NCI-H1694 (cell line): ENCODE measurements at places on chromosomes 6 and 20.
A peak's percentile ranks its signal among the peaks of the same experiment; 100 is the strongest.

- no peak for DNase-seq
Observed at GRCh38 chr6:37480951-37481534, 18.6 kb downstream of the CCDC167 start.

DNA sequence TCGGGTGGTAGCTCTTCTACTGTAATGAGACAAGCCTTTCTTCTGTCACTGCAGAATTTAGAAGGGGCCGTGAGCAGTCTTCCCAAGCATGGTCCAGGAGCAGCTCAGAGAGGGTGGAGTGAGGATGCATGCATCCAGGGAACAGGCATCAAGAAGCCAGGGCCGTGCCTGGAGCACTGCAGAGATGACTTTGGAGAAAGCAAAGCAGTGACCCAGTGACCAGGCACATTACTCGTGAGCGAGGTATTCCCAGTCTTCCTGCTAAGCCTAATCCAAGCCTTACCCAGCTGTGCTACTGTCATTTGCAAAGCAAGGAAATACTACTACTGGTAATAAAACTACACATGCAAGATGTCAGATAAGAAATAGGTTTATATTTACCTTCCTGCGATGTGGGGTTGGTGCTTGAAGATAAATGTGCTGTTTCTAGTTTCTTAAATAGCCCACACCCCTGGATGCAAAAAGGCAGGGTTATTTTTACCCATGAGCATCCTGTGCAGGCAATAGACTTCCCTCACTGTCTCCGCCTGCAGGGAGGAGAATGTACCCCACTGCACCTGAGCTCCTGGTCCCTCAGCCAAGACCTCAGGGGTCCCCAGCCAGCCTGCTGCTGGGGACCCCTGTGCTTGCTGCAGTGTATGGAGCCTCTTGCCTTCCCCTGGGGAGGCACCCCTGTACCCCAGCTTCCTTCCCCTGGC, 62.9 kb downstream of the SSR1 start:
- DNase-seq = no peak

GRCh38 chr6:167013067-167013466, 13.9 kb downstream of the CEP43 start:
- no peak for DNase-seq

DNA sequence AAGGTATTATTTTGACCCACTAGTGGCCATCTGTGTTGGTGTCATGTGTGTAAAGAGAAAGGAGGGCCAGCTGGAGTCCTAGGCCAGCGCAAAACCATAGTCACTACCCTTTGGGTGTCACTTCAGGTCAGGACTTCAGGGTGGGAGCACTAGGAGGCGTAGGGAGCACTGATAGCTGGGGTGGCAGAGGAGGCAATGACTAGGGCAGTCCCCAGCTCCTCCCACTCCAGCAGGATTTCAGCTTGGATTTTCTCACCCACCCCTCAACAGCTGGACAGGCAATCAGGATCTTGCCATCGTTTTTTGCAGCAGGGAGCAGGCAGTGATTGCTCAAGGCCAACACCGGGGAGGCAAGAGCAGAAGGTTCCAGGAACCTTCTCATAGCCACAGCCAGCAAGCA, 4.2 kb upstream of the HLA-DOA start:
- no peak for DNase-seq

DNA sequence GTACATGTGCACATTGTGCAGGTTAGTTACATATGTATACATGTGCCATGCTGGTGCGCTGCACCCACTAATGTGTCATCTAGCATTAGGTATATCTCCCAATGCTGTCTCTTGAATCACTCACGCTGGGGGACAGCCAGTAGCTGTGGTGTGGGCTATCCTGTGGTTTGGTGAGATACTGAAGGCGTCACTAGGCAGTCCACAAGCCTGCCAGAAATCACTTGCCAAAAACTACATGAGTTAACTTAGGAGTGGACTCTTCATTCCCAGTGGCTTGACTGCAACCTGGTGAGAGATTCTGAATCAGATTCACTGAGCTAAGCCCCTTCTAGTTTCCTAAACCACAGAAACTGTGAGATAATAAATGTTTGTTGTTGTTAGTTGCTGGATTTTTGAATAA, 191.3 kb downstream of the TSHZ2 start:
- no peak for DNase-seq

GRCh38 chr6:104768906-104769305, 90.8 kb downstream of the HACE1 start:
- DNase-seq = no peak

DNA sequence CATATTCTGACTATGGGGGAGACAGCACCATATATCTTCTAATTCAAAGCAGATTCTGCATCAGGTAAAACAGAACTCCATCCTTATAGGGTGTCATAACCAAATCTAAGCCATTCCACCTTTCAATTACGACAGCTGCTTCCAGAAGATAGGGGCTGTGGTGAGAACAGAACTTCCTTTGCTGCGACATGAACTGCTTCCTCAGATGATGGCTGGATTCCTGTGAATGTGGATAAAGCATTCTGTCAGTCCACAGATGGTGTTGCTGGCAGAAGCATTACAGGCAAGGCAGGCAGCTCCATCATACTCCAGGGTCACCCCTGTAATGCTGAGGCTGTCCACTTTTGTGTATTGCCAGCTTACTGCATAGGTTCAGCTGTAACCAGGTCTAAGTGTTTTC, 172.1 kb upstream of the PROKR2 start:
- DNase-seq = no peak

GRCh38 chr6:110626442-110626841, 150.0 kb upstream of the SLC22A16 start:
- DNase-seq = no peak

GRCh38 chr6:143842902-143843676, at the start of gene LTV1:
TSS of gene LTV1 (plus strand) at chr6:143843338. CDS start at chr6:143843478, 140 bp downstream.
- peak; percentile 80 for DNase-seq

DNA sequence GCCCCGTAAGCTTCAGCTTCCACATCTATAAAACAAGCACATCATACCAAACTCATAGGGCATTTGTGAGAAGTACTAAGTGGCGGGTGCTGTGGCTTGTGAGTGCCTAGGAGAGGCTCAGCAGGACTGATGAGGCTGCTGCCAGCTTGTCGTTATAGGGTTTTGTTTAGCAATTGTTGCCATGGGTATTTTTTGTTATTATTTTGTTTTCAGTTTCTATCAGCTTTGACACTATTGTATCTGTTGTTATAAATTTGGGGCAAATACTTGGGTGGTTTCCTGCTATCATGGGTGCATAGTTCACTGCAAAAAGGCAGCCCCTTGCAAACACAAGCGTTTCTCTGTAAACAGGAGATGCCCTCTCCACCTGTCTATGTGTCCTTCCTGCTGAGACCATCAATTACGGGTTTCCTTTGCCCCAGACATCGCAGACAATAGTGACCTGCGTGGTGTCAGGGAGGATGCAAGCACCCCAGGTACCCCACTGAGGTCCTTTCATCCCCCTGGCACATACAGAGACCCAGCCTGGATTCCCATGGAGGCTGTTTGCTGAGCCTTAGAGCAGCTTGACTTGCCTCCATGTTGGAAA, 3.1 kb upstream of the CCDC167 start:
- DNase-seq = no peak

- DNase-seq = peak; percentile 44
Observed at GRCh38 chr6:99613705-99614429, 7.2 kb downstream of the PRDM13 start.

DNA sequence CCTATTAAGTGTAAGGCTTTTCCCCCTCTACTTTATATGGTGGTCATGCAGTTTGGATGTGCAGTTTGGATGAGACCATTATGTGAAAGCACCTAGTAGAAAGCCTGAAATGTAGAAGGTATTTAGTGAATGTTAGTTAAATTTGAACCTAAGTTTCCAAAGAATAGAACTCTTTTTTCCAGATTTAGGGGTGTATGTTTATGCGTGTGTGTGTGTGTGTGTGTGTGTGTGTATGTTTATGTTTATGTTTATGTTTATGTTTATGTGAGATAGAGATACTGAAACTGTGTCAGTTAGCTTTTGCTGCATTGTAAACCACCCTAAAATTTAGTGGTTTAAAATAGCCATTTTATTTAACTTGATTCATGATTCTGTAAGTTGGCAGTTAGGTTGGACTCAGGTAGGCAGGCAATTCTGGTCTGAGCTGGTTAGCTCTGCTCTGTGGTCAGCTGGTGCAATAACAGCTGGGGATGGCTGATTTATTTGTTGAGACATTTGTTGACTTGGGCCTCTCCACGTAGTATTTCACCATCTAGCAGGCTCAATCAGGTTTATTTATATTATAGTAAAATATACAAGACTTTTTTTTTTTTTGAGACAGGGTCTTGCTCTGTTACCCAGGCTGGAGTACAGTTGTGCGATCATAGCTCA, 54.0 kb downstream of the STK4 start:
- DNase-seq = no peak

DNA sequence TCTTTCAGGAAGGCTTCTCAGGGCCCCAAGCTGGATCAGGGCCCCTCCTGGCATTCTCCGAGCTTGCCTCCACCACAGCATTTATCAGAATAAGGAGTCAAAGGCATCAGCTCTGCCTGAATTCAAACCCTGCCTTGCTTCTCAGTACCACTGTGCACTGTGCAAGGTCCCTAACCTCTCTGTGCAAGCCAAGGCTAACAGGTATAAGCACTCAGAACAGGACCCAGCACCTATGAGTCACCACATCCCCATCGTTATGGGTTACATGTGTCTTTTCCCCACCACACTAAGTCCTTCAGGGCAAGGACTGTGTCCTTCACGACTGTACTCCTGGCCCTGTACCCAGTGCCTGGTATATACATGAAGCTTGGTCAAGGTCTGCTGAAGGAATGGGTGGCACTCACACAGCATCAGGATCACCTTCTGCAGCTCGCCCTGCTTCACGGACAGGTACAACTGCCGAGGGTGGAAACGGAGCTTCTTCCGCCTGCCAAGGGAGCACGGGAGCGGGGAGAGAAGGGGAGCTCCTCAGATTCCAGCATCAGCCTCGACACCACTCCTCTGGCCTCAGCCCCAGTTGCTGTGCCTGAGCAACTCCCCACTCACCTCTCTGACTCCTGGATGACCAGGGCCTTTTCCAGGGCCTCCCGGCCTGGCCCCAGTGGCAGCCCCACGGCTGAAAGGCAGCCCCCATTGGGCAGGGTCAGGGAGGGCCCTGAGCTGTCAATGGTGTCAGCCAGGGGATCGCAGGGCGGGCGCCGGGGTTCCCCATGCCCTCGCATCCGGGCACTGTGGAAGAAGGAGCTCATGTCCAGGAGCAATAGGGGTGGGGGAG, 8.6 kb upstream of the SLC44A4 start:
- no peak for DNase-seq

GRCh38 chr6:137723273-137724017, 143.6 kb upstream of the TNFAIP3 start:
- DNase-seq = no peak

DNA sequence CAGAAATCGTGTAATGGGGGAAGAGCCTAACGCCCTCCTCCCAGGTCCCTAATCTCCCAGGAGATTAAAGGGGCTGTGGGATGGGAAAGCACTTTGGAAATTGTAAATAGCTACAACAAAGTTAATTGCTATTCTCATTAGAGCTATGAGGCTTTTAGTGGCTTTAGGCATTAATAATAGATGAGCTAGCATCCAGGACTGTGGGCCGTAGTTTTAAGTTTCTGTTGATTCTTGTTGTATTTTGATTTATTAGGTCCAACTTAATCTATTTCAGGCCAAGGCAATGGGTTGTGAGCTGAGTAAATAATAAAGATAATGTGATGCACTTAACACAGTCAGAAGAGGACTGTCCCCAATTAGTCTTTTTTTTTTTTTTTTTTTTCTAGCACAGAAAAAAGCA, 67.7 kb downstream of the ANKRD6 start:
- no peak for DNase-seq

- DNase-seq = no peak
Observed at GRCh38 chr6:143598466-143599080, 79.2 kb upstream of the PHACTR2 start.

- peak; percentile 32 for DNase-seq
Observed at GRCh38 chr20:49964964-49965780, 17.6 kb upstream of the SNAI1 start.

GRCh38 chr6:127013865-127014264, 104.6 kb upstream of the RSPO3 start:
- no peak for DNase-seq

DNA sequence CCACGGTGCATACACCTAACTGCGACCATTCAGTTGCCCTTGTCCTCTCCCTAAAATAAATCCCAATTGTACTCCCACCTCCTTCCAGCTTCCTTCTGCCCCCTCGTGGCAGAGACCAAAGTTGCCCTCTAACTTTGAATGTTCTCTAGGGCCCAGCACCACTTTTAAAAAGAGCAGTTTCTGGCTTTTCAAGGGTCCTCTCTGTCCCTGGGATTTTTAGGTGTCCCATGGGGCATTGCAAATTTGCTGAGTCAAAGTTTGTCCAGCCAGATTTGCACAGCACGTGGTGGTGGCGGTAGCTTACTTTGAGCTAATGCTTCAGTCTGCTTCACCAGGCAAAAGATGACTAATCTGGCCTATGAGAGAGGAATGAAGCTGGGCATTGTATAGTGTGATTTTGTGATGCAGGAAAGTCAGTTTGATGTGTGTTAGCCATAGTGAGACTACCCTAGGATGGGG, 100.2 kb downstream of the PERP start:
- DNase-seq = peak; percentile 31

DNA sequence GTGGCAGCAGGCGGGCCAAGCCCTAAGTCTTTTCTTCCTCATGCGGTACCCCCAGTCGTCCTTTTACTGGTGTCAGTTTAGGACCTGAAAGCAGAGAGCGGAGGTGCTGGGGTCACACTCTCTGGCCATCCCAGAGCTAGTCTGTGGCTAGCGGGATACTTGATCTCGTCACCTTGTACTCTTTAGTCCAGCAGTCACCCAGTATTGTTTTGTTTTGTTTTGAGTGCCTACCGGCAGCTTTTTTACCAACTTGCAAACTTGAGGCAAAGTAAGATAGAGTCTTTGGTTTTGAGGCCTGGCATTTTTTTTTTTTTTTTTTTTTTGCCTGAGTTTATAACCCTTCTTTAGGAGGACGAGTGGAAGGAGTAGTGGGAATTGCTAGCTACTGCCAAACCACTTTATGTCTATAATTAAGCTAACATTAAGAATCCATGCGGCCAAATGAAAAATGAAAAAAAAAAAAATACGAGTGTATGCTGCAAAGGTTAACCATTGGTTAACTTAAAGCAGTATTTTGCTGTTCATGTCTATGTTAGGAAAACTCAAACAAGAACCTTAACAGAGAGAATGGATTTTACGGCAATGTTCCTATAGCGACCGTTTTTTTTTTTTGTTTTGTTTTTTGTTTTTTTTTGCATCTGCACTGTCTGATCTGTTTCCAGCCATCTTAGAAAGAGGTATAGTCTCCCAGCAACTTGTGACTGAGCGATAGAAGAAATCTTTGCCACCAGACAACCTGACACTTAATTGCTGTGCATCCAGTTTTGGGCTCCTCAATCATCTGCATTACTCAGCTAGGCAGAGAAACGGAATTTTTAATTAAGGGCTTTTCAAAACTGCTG, 56.9 kb downstream of the FAM217A start:
- no peak for DNase-seq
